Fibroblast of the aortic adventitia (primary cell): ENCODE measurements at places on chromosomes 12 and 14.

- no peak for DNase-seq
Observed at GRCh38 chr14:43651185-43651787, 855.8 kb downstream of the FSCB start.

- DNase-seq = peak; percentile 72
Observed at GRCh38 chr14:81164167-81164774, 56.5 kb downstream of the GTF2A1 start.

DNA sequence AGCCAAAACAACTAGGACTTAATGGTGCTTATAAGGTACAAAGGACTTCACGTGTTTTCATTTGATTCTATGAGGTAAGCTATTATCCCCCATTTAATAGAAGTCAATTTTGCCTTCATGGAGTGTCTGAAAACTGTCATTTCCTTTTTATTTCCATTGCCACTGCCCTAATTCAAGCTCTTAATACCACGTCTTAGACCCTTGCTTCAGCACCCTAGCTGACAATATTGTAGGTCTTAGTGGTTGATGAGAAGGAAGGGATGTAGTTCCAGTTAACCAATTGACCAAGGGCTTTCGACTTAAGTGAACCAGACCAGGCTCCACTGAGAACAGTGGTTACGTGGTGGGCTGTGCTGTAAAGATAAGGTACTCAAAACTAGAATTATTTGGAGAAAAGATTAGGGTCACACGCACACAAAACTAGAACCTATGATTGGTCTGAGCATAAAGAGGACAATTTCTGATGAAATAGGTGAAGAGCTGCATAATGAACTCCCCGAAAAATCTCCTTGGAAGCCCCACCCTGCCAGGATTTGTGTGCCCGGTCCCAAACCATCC, 9.6 kb upstream of the ASIC1 start:
- DNase-seq = no peak

- no peak for DNase-seq
Observed at GRCh38 chr12:111458546-111459172, 52.9 kb downstream of the SH2B3 start.

GRCh38 chr14:75101491-75101890, 25.4 kb downstream of the NEK9 start:
- no peak for DNase-seq

DNA sequence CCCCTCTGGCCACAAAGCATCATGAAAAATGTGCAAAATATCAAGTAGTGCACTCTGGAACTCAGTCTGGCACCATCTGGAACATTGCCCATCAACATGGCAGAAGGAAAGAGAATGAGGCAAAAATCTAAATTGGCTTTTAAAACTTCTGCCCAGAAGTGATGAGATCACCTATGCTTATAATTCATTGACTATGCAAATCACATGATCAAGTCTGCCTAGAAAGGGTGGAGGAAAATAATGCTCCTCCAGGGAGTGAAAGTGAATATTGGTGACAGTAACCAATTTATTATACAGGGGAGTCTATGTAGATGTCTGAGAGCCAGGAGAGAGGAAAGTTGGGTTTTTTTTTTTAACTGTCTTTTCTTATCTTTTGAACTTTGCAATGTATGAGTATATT, 73.3 kb upstream of the HIF1A start:
- DNase-seq = no peak

DNA sequence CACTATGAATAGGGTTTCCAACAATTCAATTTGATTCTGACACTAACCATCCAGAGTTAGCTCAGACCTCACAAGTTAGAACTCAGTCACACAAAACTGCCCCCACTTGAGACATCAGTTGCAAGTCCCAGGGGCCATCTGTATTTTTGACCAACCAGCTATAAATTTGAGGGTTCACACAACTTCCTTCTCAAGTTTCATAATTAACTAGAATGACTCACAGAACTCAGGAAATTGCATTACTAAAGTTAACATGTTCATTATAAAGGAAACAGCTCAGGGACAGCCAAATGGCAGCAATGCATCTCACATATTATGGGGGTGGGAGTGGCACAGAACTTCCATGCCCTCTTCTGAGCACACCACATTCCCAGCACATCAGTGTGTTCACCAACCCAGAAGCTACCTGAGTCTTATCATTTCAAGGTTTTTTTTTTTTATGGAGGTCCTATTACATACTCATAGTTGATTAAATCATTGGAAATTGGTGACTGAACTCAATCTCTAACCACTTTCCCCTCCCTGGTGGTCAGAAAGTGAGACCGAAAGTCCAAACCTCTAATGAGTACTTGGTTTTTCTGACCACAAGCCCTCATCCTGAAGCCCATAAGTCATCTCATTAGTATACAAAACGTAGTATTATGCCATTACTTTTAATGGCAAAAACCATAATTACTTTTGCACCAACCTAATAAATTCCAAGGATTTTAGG, 1721.5 kb upstream of the SEL1L start:
- DNase-seq = no peak

GRCh38 chr14:23577004-23577681, 1.4 kb downstream of the JPH4 start:
- no peak for DNase-seq

DNA sequence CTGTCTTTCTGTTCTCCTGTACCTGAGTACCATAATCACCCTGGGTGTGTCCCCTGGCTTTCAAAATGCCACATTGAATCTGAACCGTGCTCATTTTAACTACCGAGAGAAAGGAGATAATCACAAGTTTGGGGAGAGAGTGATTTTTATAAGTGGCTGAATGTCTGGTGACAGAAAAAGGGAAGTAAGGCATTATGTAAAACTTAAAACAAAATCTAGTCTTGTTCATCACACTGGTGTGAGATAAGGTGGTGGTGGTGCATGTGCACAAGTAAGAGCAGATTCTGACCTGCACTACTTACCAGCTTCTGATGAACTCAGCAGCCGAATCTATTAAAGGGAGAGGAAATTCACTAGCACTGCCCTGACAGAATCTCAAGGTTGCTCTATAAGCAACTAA, 56.3 kb downstream of the SPPL3 start:
- no peak for DNase-seq
